ENCODE measurements at places on chromosomes 2 and 18.

DNA sequence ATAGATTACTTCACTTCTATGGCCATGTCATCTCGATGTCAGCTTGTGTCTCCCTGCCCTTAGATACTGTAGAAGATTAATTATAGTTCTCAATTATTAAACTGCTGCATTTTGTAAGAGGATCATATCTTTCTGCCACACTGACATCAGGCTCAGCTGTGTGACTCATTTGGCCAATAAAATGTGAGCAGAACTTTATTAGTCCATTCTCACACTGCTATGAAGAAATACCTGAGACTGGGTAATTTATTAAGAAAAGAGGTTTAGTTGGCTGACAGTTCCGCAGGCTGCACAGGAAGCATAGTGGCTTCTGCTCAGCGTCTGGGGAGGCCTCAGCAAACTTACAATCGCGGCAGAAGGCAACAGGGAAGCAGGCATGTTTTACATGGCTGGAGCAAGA is 290.4 kb downstream of the RAD51AP2 start:
- no peak for DNase-seq

- DNase-seq: no peak
Measured at GRCh38 chr2:120393456-120393855, 47.5 kb downstream of the INHBB start.

GRCh38 chr2:183474912-183475695 is 350.9 kb downstream of the NUP35 start:
- DNase-seq: no peak

DNA sequence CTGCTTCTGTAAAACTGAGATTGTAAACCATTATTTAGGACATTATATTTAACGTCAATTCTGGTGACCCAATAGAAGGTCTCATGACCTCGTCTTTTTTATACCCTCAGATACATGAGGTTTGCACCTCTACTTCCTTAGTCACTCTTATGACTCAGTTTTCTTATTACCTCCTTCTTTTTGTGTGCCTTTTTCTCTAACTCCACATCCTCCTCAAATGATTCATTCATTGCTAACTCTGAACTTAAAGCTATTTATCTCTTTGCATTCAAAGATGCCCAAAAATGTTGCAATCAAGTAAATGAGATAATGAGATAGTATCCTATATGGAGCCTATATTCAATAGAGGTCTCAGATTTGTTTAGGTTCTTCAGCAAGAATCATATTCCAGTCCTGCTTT is 121.0 kb upstream of the KYNU start:
- no peak for DNase-seq

- no peak for DNase-seq
Measured at GRCh38 chr2:25380586-25381375, 39.1 kb upstream of the DNMT3A start.

GRCh38 chr2:212914392-212914791 is 237.0 kb downstream of the IKZF2 start:
- DNase-seq: no peak

GRCh38 chr2:15616850-15617777 is 25.4 kb downstream of the DDX1 start:
- no peak for DNase-seq

- no peak for DNase-seq
Measured at GRCh38 chr2:8303322-8303832, 378.5 kb upstream of the ID2 start.

DNA sequence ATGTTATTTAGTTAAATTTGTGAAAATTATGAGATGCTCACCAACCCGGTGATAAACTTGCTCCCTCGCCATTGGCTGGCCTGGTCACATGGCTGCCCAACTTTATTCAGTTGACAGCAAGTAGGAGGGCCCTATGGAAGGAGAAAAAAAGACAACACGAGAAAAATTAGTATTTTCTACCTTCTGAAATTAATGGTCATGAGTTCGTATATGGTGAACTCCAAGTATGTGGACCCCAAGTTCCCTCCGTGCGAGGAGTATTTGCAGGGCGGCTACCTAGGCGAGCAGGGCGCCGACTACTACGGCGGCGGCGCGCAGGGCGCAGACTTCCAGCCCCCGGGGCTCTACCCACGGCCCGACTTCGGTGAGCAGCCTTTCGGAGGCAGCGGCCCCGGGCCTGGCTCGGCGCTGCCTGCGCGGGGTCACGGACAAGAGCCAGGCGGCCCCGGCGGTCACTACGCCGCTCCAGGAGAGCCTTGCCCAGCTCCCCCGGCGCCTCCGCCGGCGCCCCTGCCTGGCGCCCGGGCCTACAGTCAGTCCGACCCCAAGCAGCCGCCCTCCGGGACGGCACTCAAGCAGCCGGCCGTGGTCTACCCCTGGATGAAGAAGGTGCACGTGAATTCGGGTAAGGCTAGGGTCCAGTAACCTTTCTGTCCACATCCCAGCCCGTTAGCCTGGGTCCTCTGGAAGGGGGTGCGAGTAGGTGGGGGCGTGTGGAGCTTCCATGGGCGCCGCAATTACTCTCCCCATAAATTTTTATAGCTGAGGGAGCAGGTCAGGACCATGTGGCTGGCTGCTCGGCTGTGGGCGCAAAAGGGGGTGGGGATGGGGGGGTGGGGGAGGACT is at the start of gene HOXD4:
Gene HOXD4 (plus strand): TSS at position 109 of the 846 bp plus-strand sequence. CDS start 84 bp downstream, at position 193.
- no peak for DNase-seq

DNA sequence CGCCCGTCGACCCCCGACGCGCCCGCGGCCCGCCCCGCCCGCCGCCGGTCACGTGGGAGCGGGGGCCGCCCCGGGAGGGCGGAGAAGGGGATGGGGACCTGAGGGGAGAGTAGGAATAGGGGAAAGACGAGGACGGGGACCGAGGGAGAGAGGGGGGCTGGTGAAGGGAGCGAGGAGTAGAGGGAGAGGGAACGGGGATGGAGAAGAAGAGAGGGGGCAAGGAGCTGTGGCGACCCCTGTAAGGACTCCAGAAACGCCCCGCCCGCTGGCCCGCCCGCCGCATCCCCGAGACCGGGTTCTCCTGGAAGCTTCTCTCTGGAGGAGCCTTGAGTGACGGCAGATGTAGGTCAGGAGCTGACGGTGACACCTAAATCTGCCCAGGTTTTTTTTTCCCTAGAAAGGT is 615 bp downstream of the ADNP2 start:
- peak; percentile 51 for DNase-seq

- no peak for DNase-seq
Measured at GRCh38 chr2:127658146-127658545, 12.2 kb downstream of the GPR17 start.

DNA sequence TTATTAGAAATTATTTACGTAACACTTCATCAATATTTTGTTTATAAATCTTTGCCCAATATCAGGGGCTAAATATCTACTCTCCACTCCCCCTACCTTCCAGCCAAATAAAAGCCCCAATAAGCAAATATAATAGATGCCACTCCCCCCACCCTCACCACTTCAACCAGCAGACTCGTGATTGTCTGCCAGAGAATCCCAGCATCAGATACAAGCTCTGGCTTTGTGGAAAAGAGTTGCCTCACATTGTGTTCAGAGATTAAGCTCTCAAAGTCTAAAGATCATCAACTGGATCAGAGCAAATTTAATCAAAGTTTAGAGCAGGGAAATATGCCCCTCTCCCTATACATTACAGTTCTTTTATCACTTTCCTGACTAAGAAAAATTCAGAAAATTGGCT is 39.5 kb downstream of the AOX1 start:
- DNase-seq: no peak

DNA sequence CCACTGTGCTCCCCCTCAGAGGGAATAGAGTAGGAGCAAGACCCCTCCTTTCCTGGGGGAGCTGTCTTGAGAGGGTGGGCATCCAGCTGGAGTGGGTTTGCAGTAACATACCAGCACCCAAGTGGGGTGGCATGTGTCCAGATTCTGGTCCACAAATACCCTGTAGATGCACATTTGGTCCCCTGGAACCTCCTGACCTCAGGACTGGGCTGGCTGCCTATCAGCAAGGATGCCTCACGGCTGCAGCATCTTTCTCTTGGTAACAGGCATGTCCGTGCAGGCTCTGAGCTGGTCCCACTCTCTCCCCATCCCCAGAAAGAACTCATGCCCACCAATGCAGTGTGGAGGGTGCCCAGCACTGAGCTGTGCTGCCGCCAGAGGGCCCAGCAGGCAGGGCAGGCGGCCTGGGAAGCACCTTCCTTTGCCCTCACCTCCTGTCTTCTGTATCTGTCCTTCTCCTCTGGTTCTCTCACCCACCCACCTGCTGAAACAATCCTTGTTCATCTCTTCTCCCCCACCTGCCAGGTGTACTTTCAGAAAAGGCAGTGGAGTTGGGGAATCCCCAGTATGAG is 47.4 kb downstream of the ITGB1BP1 start:
- no peak for DNase-seq

GRCh38 chr18:70920840-70921374 is 632.1 kb downstream of the SOCS6 start:
- no peak for DNase-seq

GRCh38 chr2:54692556-54692955 is 30.9 kb upstream of the EML6 start:
- DNase-seq: no peak

DNA sequence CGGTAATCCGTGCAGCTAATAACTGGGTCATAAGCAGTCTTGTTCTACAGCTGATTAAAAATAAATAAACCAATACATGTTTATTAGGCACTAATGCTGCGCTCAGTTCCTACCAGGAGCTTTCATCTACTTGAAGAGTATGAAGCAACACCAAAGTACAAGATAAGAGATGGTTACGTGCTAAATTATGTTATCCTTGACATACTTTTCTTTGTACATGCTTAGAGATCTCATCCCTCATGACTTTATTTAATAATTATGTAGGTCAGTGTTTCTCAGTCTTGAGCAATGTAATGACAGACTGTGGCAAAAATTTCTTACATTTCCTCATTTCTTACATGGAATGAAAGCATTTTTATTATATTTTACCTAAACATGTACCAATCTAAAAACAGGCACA is 54.6 kb upstream of the COBLL1 start:
- DNase-seq: no peak

- no peak for DNase-seq
Measured at GRCh38 chr2:220641137-220641536, 931.0 kb downstream of the EPHA4 start.

DNA sequence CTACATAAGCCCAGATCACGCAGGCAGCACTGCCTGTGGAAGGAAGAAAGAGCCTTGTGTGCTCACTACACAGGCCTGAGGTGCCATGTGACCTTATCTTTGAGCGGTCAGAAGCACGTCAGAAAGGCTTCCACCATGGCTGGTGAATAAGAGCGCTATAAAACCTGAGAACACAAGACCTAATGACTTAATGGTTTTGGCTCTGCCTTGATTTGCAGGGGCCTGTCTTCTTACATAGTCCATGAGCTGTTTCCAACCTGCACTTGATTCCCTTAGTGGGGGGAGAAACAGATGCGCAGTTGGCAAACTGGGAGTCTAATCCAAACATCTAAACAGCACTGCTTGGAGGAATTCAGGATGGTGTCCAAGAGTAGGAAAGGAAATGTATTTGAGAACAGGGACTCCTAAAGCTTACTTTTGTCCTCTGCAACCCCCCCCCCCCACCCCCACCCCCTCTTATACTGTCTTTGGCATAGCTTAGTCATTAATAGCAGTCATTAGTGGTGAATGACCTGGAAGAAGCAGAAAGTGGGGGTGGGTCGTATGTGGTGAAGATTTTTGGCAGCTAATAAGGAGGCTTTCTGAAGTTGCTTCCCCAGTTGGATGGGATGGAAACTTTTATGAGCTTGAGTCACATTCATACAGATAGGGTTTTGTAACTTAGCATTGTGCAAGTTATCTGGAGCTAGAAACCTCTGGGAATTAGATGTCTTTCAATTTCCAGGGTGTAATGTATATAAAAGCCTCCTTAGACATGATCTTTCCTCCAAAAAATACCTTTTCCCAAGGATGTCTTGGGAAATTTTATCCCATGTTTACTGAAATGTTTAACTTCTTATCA is 454.1 kb downstream of the MEIS1 start:
- DNase-seq: no peak

DNA sequence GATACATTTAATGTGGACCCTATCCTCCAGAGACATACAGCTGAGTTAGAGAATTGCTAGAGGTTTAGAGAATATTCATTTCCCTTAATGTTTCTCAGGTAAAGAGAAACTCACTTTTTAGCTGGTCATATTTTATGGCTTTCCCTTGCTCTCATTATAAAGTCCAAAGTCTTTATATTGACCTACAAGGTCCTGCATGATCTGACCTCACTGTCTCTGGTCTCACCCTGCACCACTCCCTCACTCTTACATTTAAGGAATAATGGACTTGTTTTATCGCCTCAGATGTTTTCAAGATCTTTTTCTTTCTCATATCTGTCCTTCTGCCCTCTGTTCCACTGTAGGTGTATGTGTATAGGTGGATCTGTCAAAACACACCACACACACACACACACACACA is 597.3 kb downstream of the PLCL1 start:
- no peak for DNase-seq

DNA sequence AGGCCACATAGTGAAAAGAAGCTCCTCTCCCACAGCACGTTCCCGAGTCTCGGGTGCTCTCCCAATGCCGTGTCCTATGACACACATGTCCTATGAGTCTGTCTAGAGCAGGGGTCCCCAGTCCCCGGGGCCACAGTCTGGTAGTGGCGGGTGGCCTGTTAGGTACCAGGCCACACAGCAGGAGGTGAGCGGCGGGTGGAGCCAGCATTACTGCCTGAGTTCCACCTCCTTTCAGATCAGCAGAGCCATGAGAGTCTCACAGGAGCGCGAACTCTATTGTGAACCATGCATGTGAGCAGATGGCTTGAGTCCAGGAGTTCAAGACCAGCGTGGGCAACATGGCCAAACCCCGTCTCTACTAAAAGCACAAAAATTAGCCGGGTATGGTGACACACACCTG is 112.6 kb downstream of the ZBTB7C start:
- DNase-seq: no peak
